H9 (cell line): ENCODE measurements at places on chromosomes 5 and 9.

GRCh38 chr9:85258823-85259370 lies 482.9 kb downstream of the AGTPBP1 start:
- peak; percentile 76 for DNase-seq

DNA sequence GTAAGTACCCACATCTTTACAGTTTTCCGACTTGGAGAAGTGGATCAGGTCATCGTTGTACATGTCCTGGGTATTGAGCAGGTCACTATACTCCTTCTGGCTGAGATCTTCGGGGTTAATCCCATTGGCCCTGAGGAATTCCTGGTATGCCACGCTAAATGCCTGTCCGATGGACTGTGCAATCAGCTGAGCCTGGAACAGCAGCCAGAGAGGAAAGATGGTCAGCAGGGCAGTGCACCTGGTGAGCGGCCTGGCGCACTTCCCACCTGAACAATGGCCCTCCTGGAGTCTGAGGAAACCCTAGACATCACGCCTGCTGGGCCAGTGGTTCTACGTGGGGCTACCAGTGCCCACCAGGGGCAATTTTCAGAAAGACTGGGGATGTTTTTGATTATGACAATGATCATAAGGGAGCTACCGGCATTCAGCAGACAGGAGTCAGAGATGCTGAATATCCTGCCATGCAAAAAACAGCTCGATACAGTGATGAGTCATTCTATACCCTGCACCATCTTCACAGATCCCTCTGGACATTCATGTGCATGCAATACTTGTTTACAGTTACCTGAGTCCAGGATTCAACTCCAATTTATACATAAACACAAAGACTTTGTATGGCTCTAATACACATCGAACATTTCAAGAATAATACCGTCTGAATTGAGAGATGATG lies 127.2 kb downstream of the ENTREP1 start:
- no peak for DNase-seq

DNA sequence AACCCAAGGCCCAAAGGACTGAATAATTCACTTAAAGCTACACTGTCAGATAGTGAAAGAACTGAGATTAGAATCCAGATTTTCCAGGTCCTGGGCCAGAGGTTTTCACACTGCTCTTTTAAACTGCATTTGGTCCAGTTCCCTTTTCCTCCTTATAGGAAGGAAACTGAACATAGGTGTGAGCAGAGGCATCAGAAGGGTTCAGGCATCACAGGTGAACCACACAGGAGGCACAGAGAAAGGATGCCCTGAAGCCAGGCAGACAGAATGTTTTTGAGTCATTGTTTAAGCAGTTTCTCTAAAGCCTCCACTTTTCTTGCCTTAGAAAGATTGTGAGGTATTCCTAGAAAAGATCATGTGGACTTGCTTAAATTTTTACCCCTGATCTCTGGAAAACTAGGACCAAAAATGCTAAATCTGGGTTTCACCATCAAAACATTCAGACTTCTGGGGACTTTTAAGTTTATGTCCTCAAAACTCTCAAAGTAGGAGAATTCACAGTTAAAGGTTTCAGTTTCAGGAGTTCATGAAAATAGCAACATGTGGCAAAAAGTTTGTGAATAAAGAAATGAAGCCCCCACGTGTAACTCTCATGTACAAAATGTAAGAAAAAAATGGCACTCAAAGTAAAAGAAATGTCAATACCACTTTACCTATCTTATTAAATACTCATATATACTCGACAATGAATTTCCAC lies 386.1 kb downstream of the NTRK2 start:
- no peak for DNase-seq

DNA sequence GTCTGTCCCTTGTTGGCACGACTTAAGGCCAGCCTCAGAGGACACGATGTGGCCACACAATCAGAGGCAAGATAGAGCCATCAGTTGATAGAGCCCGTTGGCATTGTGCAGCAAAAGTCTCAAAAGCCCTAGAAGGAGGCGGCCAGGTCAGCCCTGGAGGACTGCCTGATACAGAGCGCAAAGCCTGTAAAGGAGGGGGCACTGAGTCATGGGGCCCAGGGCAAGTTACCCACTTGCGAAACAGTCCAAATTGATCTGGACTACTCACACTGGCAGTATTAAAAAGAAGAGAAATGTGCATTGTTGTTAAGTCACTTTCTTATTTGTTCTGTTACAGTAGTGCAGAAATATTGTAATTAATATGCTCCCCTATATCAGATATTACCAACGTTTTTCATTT lies 51.5 kb downstream of the KLF9 start:
- no peak for DNase-seq

GRCh38 chr5:39014561-39014960 lies 59.6 kb downstream of the RICTOR start:
- DNase-seq, result no peak

GRCh38 chr9:137194388-137194787 lies 5.9 kb downstream of the SSNA1 start:
- DNase-seq, result no peak

DNA sequence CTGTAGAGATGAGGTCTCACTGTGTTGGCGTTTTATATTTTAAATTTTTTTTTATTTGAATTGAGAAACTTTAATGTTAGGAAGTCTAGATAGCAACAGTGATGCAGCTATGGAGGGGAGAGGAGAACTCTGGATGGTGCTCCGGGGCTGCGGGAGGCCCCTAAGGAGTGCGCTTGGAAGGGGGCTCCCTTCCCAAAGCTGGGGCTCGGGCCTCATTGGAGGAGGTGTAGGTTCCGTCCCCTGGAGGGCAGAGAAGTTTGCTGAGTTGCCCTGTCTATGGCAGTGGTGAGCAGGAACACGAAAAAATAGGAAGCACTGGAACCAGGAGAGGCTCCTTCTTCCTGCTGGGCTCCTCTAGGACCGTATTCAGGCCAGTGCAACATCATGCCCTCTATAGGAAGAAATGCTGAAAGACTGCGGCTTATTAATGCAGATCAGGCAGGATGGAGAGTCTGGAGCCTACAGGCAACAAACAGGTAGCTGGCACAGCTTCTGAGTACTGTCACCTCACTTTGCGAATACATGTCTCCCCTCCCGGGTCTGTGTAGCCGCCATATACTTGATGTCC lies 16.1 kb downstream of the AHRR start:
- peak; percentile 60 for DNase-seq

DNA sequence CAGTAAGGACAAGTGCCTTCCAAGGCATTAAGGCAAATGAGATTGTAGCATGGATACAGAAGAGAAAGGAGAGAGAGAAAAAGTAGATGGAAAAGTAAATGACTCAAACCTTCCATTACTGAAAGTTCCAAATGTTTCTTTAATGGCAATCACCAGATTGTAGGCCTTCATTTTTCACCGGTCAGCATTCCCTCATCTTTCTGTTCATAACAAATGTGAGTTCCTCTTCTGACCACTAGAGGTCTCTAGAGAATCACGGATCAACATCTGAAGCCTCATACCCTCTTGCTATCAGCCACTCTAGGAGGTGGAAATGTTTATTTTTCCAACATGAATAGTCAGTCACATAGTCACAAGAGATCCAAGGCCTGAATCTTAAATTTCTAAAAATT lies 73.6 kb upstream of the RPS23 start:
- no peak for DNase-seq

- peak; percentile 72 for DNase-seq
These were observed 1.6 kb downstream of the LMX1B start for GRCh38 chr9:126615245-126615790.

GRCh38 chr5:97355775-97356174 lies 172.7 kb upstream of the RIOK2 start:
- no peak for DNase-seq

DNA sequence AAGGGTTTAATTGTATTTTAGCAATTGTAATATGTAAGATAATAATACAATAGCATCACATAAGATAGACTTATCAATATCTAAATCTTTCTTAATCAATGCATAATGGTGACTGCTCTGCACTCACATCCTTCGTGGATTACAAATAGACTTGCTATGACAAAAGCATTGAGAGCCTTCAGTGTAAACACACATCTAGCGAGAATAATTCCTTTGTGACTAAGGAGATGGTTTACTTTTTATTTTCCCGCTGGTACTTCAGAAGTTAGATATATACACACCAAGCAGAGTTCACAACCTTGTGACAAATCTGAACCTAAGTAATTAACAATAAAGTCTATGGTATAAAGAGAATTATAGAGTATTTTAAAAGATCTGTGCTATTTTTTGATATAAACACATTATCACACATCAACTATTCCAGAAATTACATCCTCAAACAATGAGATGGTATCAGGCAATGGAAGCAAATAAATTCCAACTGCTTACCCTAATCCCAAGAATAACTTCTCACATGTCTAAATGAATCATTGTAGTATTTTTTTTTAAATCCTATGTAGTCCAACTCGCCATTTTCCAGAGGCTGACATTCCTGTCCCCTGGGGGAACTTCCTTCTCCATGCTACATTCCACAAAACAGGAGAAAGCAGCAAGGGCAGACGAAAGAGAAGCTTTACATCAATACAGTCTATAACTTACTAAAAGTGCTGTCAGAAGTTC lies 51.2 kb downstream of the MAPKAP1 start:
- no peak for DNase-seq

GRCh38 chr9:120477534-120478001 lies 102.4 kb downstream of the CDK5RAP2 start:
- peak; percentile 72 for DNase-seq

GRCh38 chr5:32866138-32866537 lies 155.0 kb downstream of the NPR3 start:
- no peak for DNase-seq

- DNase-seq, result no peak
These were observed 160.8 kb upstream of the CDKN2B start for GRCh38 chr9:22169727-22170503.

- no peak for DNase-seq
These were observed 182.1 kb downstream of the ARHGAP26 start for GRCh38 chr5:142952229-142952628.

- DNase-seq, result no peak
These were observed 221.3 kb downstream of the C9orf50 start for GRCh38 chr9:129399634-129399990.

- no peak for DNase-seq
These were observed 202.9 kb downstream of the GADD45G start for GRCh38 chr9:89807682-89808075.

GRCh38 chr9:127566351-127567001 lies 45.6 kb upstream of the STXBP1 start:
- DNase-seq, result no peak

DNA sequence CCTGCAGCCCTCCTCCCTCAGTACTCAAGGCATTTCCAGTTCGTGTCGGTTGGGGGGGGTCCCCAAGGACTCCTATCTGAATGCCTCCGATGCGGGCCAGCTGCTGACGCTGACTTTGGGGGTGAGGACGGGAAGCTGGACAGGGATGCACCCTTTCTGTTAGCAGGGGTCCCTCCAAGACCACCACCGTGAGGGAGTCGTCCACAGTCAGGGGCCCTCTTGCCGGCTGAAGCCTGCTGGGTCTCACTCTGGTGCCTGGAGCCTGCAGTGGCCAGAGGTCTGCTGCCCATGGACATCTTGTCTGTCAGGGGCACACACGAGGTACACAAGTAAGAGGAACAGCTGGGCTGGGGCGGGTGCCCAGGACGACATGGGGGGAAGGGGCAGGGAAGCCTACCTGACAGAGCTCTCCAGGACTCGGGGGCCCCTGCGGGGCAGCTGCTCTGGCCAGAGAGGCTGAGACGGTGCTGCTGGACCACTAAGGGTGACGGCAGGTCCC lies 9.1 kb upstream of the ZDHHC11 start:
- no peak for DNase-seq

DNA sequence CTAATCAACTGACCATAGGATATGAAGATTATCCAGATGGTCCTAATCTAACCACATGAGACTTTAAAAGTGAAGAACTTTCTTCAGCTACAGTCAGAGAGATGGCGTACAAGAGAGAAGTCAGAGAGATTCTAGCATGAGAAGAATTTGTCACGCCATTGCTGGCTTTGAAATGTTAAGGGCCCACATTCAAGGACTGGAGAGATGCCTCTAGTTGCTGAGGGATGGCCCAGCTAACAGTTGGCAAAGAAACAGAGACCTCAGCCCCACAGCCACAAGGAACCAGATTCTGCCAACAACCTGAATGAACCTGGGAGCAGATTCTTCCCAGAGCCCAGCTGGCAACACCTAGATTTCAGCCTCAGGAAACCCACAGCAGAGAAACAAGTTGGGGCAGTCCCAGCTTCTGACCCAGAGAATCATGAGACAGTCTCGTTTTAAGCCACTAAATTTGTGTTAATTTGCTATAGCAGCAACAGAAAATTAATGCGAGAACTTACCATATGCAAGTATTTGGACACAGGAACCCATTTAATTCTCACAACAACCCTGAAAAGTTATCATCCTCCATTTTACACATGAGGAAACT lies 132.0 kb downstream of the MLLT3 start:
- DNase-seq, result no peak

DNA sequence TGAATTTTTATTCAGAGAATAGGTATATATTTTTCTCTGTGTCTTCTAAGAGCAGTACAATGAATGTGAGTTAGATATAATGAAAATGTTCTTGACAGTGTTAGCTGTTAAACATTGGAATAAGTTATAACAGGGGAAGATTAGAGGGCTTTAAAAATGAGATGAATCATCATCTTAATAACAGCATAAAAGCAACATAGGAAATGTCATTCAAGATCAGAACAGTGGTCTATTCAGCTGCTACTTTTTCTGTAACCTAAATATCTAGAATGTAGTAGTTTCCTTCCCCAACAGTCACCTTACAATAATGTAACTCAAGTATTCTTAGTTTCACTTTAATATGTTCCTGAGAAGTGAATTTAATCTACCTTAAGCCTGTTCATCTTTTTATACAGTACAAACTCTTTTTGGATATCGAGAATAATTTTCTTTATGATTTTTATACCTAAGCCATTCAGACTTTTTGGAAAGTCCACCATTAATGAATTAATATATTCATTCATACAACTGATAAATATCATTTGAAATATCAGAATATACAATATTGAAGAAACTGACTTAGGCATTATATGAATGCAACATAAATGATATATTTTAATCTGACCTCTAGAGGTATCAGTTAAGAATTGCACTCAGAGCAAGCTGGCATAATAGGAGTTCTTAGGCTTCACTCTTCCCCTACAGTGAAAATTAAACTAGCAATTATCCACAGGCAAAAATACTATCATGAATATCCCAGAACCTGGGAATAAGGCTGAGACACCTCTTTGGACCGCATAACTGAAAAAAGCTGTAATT lies 66.1 kb upstream of the EDIL3 start:
- no peak for DNase-seq

DNA sequence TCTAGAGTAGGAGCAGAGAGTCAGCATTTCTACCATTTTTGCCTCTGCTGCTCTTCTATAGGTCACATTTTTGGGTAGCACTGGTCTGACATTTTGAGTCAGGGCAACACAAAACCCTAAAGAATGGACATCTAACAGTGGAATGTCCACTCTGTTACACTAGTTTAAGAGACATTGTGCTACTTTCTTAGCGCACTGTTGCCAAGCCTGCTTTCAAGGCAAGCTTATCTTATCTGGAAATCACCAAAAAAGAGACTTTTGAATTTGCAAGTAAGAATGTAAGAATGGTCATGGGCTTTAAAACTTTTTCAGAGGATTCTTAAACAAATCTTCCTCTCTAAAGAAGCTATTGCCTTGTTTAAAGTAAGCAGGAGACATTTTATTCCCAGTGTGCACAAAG lies 73.0 kb upstream of the STARD4 start:
- no peak for DNase-seq
